Activated effector memory CD4-positive, alpha-beta T cell treated with Interleukin-2 at 50 U/mL for 16 hours (primary cell): ENCODE measurements at places on chromosomes 11 and 22.

DNA sequence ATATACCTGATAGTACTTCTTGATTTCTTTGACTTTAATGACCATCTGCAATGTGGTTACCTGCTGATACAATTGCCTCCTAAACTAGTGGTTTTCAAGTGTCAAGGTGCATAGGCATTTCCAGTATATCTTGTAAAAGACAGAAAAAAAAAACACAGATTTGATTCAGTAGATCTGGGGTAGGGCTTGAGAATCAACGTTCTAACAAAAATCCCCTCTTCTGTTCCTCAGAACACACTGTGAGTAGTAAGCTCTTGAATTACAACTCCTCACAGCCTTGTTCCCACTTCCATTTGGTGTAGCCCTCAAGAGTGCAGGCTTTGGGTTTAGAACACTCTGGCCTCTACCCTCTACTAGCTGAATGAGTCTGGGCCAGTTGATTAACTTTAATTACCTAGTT, 78.0 kb upstream of the CTSC start:
- DNase-seq = no peak

DNA sequence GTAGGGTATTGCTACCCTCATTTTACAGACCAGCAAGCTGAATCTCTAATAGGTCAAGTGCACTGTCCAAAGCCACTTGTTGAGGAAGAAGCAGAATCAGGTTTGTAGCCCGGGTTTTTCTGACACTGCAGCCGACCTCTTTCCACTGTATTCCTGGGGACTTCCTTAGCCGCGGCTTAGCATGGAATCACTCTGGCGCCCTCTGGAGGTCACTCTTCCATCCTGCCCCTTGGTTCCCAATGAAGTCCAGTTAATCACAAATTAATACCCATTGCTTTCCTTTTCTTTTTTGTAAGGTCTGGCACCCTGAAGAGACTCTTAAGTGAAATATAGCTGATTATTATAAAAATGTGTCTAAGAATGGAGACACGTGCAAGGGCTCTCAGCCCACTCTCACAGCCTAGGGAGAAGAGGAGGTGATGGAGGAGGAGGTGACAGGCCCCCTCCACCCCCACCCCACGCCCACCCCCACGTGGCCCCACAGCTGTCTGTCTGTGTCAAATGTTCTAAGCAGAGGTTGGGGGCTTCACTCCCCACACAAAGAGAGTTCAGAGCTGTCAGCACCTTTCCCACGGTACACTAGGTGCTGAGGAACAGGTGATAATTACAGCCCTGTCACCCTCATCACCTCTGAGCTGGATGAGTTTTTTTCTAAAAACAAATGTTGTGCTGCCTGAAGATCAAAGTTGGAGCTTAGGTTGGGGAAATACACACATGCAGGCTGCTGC, 57.7 kb upstream of the DRD2 start:
- DNase-seq = peak; percentile 19

- DNase-seq = no peak
These were observed 570 bp upstream of the TPCN2 start for GRCh38 chr11:69048031-69048693.

GRCh38 chr11:4370166-4370565, 2.0 kb upstream of the OR52B4 start:
- no peak for DNase-seq

DNA sequence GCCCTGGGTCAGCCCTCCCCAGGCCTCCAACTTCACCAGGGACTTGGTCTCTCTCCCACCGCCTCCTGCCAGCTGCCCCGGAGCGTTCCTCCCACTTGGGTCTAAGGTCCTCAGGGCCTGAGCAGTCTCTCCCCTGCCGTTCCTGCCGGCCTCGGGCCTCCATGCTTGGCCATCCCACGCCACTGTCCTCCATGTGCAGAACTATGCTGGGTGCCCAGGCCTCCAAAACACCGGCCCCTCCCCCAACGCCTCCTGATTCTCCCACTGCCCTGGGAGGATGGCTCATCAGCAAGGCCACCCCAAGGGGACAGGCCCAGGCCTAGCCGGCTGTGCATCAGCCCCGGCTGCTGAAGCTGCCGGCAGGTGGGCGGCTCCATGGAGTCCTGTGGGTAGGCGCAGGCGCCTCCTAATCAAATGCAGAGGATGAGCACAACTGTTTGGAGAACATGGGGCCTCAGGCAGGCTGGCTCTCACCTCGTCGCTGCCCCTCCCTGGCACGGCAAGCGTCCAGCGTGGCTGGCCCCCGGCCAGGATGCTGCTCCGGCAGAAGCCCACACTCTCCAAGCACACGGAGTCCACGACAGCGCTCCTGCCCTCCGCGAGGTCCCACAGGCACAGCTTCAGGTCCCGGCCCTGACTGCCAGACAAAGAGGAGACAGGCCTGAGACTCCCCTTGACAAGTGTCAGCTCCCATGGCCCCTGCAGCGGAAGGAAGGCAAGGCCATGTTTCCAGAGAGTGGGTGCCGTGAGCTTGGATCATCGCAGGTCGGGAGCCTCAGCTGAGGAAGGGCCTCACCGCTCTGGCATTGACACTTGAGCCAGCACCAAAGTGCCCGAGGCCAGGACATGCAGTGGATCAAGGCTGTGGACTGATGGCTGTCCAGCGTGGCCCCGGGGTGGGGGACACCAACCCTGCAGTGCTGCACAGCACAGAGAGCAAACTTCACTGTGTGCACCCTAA, 42.6 kb downstream of the GNB1L start:
- no peak for DNase-seq

- DNase-seq = no peak
These were observed 45.9 kb upstream of the ARHGAP20 start for GRCh38 chr11:110757962-110758755.
